ENCODE measurements at places on chromosomes 13 and 19.

- no peak for DNase-seq
Measured at GRCh38 chr19:51704626-51705025, 11.5 kb downstream of the SPACA6 start.

DNA sequence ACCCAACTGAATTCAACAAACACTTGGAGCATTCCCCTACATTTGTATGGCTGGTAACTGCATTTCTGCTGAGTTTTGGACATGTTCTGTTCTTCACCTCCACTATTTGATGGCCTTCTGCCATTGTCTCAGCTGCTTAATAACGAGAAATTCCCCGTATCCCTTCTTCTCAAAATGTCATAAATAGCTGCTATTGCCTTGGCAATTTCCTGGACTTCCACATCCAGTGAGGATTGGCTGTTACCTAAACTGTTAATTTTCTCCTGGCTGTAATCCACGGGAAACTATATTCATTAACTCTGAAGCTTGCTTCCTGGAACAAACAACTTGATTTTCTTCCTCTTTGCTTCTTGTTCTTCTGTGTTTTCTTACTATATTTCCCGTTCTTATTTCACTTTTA, 69.5 kb upstream of the TDRD3 start:
- DNase-seq, result no peak

GRCh38 chr19:342801-343421, 1.7 kb downstream of the MIER2 start:
- DNase-seq, result no peak

DNA sequence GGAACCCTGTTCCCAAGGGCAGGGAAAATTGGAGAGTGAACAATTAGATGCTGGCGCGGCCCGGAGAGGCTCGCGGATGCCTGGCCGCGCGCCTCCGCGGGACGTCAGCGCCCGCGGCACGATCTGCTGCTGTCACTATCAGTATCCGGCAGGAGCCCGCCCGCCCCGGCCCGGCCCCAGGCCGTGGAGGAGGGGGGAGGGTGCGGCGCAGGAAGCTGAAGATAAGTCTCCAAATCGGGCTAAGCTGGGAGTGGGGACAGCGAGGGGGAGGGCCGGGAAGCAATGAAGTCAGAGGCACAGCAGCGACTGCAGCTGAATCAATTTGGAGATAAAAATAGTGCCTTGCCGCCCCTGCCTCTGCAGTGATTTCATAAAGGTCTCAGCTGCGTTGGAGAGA, 441.5 kb upstream of the KLF12 start:
- DNase-seq, result peak; percentile 21

GRCh38 chr13:91169321-91170050, 178.0 kb upstream of the MIR17HG start:
- no peak for DNase-seq

DNA sequence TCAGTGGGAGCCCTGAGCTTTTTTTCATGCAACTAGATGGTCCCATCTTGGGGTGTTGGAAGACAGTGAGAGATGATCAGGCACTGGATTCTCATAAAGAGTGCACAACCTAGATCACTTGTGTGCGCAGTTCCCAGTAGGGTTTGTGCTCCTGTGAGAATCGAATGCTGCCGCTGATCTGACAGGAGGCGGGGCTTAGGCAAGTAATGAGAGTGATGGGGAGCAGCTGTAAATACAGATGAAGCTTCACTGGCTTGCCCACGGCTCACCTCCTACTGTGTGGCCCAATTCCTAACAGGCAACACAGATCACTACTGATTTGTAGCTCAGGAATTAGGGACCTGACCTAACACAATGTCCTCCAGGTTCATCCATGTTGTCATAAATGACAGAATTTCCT, 43.6 kb upstream of the UBAC2 start:
- no peak for DNase-seq

- DNase-seq, result no peak
Measured at GRCh38 chr13:24133021-24133795, 27.3 kb upstream of the SPATA13 start.

- DNase-seq, result no peak
Measured at GRCh38 chr13:42649141-42649540, 75.2 kb downstream of the TNFSF11 start.

DNA sequence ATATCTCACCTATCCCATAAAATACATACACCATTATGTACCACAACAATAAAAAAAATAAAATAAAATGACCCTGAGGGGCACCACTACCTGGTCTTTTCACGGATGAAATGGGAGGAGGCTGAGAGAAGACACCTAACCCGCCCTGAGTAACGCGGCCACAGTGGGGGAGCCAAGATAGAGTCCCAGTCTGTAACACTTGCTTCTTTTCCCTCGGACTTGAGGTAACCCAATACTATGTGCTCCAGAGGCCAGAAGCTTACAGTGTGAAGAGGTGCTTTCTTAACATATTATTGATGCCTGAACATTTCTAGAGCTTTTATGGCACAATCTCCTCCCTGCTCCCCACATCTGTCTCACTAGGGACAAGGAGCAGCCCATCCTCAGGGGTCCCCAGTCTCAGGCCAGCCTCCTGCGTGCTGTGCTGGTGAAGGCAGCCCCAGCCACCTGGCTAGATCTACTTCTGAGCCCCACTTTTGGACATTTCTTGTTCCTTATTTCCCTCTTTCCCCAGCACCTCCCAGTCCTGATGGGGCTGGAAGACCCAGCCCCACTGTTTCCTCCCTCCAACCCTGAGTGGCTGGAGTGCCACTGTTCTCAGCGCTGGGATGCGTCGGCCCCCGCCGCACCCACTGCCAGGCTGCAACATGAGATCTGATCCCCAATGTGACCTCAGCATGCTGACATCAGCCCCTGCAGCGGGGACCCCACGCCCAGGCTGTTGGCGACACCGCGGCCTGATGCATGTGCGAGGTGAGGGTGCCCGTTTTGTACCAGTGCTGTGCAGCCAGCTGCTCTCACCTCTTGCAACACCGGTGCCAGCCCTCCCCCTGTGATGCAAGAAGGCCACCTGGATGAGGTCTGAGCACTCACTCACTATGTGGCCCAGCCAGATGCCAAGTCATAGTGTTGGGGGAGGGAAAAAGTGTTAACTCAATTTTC, 143.3 kb downstream of the DCLK1 start:
- no peak for DNase-seq

DNA sequence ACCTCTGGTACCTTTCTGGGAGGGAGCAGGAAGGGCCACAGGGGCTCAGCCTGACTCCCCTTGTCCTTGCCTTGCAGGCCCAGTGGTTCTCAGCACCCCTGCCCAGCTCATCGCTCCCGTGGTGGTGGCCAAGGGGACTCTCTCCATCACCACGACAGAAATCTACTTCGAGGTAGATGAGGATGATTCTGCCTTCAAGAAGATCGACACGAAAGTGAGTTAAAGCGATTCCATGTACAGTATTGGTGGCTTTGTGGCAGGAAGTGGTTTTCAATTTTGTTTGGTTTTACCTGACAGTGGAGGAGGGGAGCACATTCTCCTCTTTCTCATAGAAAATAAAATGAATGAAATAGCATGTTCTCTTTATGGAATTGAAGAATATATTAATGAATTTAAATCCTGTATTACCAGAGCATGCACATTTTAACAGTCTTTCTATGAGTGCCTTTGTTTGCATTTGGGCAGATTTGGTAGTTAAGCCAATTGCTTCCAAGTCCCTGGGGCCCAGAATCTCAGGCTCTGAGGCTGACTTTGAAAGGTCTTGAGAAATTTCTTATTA, 4.1 kb downstream of the MAB21L1 start:
- DNase-seq, result no peak

DNA sequence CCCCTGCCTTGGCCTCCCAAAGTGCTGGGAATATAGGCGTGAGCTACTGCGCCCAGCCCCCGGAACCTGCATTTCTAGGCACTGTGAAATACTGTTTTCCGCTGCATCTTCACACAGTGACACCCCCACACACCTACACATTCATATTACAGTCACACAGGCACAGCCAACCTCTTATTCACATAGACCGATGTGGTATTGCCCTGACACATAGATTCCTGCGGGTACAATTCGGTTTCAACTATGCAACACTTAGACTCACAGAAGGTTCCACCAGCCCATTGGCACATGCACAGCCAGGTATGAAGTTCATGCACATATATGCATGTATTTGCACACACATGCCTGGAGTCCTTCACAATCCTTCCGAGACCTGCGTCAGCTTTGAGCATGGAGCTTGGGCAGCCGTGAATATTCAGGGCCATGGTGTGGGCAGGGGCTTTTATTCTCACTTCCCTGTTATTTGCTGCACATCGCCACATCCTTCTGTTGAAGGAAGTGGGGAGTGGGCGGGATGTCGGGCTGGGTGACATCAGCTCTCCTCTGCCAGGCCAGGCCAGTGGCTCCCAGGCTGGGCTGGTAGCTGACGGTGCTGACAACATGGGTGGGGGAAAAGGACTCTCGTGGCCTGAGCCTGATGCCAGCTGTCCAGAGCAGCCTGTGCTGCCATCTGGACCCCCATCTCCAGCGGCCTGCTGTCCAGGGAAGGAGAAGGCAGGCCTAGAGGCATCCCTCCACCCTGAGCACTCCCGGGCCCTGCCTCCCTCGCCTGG, 5.4 kb upstream of the CDC37 start:
- DNase-seq, result no peak

- DNase-seq, result no peak
Measured at GRCh38 chr13:31781064-31781463, 41.7 kb downstream of the RXFP2 start.

DNA sequence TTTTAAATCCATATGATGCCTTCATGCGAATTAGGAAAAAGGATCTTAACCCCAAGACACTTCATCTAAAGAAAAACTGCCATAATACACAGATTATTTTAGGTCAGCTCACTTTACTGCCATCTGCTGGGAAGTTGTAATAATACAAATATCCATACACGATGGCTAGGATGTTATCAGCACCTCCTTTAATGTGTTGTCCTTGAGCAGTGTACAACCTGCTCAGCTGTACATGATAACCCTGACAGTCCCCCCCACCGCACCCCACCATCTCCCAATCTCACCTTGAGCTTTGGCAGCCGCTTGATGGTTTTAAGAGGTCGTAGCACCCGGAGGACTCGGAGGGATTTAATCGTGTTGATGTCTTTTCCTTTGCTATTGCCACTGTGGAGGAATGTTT, 112.2 kb downstream of the IER2 start:
- peak; percentile 71 for DNase-seq

- no peak for DNase-seq
Measured at GRCh38 chr13:83975655-83976165, 93.4 kb upstream of the SLITRK1 start.

- DNase-seq, result no peak
Measured at GRCh38 chr13:100541897-100542825, 46.4 kb downstream of the GGACT start.

GRCh38 chr13:65063753-65064152, 2166.4 kb downstream of the PCDH9 start:
- no peak for DNase-seq

- DNase-seq, result no peak
Measured at GRCh38 chr13:33033986-33034385, 17.8 kb downstream of the KL start.

GRCh38 chr13:25587326-25587980, 215.7 kb downstream of the ATP8A2 start:
- no peak for DNase-seq

- no peak for DNase-seq
Measured at GRCh38 chr19:2432131-2432848, 4.9 kb upstream of the TIMM13 start.

GRCh38 chr19:42422092-42422900, 4.9 kb downstream of the LIPE start:
- no peak for DNase-seq

GRCh38 chr13:112510002-112510780, 77.8 kb downstream of the TUBGCP3 start:
- DNase-seq, result peak; percentile 50

DNA sequence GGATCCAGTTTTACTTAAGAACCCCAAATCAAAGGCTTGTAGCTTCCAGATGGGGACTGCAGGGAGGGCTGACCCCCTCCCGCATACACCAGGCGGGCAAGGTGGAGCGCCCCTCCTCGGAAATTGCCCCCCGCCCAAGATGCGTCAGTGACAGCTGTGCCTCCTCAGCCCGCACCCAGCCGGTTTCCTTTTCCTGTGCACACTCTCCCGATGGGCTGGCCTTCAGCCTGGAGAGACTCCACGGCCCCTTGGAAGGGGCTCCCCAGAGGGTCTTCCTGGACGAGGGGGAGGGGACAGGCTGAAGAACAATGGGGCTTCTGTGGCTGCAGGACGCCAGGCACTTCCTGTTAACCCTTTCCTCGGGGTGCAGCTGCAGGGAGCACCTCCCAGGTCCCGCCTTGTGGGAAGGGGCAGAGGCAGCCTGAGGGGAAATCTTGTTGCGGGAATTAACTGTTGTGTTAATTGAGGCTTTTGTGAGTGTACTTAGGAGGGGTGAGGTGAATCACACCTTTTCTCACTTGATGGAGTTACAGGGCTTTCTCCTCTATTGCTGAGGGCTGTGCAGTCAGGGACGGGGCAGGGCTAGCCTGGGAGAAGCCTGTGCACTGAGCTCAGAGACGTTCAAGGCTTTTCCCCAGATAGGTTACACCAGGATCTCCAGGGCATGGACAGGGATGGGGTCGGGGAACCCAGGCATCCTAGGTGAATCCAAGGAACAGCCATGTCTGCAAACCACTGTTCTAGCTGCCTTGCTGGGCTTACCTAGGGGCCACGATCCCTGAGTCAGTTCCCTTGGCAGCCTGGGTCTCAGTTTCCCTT, 14.3 kb downstream of the IER2 start:
- DNase-seq, result peak; percentile 33

DNA sequence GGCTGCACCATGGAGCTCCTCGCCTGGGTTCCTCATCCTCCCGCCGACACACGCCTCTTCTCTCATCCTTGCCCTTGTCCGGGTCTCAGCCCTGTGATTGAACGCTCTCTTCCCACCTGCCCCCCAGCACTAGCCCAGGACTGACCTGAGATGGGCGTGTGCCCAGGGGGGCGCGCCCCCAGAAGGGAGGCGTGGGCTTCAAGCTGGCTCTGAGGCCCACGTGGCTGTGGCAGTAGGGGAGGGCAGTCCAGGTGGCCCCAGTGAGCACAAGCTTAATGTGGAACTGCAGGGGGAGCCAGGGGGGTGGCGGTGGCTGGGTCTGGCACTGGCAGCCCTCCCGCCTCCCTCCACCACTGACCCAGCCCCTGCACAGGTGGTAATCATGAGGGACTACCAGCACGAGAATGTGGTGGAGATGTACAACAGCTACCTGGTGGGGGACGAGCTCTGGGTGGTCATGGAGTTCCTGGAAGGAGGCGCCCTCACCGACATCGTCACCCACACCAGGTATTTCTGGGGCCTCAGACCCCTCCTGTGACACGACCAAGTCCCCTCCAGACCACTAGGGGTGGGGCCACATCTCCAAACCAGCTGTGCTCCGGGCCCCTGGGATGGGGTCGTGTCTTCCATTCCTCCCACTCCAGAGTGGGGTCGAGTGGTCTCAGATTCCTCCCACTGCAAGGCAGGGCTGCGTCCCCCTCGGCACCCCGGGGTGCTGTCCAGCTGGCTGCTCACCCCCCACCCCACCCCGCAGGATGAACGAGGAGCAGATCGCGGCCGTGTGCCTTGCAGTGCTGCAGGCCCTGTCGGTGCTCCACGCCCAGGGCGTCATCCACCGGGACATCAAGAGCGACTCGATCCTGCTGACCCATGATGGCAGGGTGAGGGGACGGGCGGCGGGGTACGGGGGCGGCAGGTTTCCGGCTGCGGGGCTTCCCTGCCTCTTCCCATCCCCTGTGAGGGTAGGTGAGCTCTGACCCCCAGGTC, 21.9 kb upstream of the NCCRP1 start:
- DNase-seq, result no peak

Measured in HTR-8/SVneo (cell line).